ENCODE measurements at places on chromosomes 4 and X. TPM values are rescaled to one million over a fixed set of nuclear protein-coding genes. Genes with fewer than 3 reads are reported as not detected.

FRG1 gene
- polyA plus RNA-seq, result 29.1 TPM

FDCSP gene
- polyA plus RNA-seq, result not detected

RPA4 gene
- polyA plus RNA-seq, result 0.09 TPM

ANXA3 gene
- 162 TPM for polyA plus RNA-seq

HAUS3 gene
- polyA plus RNA-seq, result 7.7 TPM

CT83 gene
- polyA plus RNA-seq, result not detected

CBR4 gene
- 10.1 TPM for polyA plus RNA-seq

DNA sequence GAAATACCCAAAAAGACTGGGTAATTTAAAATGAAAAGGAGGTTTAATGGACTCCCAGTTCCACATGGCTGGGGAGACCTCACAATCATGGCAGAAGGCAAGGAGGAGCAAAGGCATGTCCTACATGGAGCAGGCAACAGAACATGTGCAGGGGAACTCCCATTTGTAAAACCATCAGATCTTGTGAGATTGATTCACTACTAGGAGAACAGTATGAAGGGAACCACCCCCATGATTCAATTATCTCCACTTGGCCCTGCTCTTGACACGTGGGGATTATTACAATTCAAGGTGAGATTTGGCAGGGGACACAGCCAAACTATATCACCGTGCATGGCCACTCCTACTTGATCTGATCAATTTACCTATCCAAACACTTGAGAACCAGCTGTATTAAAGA is 131.5 kb upstream of the LDB2 start:
- DNase-seq, result no peak

DNA sequence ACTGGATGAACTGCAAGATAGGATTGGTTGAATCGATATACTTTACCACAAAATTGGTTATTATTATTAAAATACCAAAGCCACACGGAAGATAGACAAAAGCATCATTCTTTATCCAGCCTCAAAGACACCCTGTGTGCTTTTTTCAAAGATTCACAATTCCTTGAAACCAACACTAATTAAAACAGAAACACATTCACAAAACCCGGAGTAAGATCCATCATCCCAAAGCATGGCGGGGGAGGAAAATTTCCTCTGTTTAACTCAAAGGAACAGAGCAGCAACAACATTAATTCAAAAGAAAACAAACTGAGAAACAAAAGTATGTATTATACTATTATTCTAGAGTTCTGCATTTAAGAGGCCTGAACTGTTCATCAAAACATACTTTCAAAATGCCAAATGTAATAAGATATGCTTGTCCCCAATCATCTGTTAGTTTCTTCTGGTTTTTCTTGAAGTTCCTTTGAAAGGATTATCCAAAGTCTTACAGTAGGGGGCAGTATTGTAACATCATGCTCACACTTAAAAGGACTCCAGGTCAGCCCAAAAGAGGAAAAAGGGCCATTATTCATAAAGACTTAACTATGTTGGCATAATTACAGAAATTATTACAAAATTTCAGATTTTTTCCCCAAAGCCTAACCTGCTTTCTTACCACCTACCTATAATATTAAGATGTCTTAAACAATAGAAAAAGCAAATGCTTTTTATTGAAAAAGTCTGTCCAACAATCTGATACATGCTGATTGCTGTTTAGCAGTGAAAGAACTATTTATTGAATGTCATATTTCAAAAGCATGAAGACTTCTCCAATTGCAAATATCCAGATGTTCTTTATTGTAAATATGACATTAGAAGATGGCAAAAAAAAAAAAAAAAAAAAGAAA is 168.7 kb downstream of the SCFD2 start:
- DNase-seq, result peak; percentile 23

DNA sequence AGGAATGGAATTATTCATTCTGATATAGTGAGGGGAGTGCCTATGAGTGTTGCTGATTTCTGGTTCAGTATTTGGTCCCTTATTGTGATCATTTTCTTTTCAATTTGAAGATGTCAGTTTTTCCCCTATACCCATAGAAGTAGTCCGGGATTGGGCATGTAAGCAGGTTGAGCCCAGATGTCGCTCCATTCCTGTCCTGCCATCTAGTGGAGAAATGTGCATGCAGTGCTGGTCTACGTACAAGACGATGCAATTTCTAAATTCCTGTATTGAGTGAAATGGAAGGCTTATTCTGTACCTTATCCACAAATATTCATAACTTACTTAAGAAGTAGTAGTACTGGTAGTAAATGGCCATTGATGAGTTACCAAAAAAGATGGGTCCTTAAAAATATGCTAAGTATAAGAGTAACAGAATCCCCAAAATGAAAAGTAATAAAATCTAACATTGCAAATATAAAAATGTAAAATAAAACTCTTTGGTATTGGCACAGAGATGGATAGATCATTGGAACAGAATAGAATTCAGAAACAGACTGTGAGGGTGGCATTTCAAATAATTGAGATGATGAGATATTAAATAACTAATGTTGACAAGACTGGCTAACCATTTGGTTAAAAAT is 60.9 kb downstream of the UGT8 start:
- DNase-seq, result peak; percentile 17

- DNase-seq, result no peak
These were observed 19.7 kb downstream of the TRIM2 start for GRCh38 chr4:153223930-153224329.

DNA sequence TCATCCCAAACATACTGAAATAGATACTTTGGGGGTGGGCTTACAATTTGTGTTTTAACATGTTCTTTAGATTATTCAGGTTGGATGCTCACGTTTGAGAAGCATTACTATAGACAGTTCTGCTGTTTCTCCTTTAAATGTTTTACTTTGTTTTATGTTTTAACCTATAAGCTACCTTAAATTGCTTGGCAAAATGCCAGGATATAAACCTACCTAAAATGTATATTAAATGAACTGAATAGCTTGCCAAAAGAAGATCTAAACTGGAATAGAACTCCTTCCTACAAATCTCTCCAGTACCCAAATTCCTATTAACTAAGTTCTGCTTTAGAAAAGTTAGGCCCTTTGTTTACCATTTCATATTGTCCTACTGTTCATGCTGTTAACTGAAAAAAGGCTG is 124.4 kb downstream of the TBX22 start:
- no peak for DNase-seq

DNA sequence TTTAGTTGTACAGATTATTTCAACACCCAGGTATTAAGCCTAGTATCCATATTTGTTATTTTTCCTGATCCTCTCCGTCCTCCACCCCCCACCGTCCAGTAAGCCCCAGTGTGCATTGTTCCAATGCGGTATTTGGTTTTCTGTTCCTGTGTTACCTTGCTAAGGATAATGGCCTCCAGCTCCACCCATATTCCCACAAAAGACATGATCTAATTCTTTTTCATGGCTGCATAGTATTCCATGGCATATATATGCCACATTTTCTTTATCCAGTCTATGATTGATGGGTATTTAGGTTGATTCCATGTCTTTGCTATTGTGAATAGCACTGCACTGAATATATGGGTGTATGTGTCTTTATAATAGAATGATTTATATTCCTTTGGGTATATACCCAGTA is 22.1 kb upstream of the LNX1 start:
- DNase-seq, result no peak

GRCh38 chrX:45485719-45486118 is 285.0 kb upstream of the DIPK2B start:
- DNase-seq, result no peak

DNA sequence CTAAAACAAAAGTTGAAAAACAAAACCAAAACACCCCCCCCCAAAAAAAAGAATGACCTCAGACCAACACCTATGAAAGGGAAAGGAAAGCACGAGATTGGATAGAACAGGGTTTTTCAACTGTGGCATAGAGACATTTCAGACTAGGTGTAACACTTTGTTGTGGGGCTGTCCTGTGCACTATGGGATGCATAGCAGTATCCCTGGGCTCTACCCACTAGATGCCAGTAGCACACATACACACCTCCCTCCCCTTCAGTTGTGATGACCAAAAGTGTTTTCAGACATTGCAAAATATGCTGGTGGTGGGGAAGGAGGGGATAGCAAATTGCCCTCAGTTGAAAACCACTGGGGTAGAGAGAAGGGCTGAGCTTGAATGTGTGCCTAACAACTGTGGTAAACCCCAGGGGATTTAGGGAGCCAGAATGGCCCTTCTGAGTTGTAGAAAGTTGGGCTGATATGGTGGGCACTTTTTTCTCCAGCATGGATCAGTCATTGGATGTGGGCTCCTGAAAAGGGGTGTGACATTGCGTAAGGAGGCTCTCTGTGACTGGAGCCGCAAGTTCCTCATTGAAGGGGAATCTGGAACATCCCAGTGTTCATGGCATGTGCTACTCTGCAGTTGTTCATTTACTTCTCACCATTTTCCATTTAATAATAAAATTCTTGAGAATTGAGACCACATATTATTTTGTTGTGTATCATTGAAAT is 8.8 kb upstream of the GEMIN8 start:
- no peak for DNase-seq

DNA sequence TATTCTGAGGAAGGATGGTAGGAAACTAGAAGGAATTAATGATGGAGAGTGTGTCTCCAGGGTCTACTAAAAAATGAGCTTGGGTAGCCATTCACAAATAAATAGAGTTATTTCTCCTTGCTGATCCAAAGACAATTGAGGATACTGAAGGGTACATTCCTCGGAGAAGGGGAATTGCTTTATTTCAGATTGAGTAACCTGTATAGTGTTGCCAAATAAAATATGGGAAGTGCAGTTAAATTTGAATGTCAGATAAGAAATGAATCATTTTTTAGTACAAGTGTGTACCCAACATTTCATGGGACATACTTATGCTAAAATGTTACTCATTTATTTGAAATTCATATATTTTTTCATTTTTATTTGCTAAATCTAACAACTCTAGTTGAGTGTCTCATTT is 16.0 kb upstream of the VSIG1 start:
- DNase-seq, result no peak

DNA sequence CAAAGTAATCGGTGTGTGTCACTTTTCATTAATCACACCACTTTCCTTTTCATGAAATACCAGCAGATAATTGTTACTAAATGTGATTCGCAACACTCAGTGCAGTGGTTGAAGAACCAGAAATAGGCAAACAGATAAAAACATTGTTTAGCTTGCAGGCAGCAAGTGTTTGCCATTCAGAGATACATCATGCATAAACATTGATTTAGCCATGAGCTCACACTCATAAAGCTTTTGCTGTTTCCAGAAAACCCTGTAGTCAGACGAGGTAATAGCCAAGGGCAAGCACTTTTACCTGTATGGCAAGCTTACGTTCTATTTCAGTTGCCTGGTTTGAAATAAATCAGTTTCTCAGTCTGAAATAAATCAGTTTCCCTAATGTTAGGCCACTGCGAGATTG is 542.0 kb upstream of the TENM3 start:
- no peak for DNase-seq
